ENCODE measurements at places on chromosomes 6 and 20.
A peak's percentile ranks its signal among the peaks of the same experiment; 100 is the strongest.

GRCh38 chr20:36237477-36237876 is 1.2 kb downstream of the AAR2 start:
- no peak for DNase-seq

DNA sequence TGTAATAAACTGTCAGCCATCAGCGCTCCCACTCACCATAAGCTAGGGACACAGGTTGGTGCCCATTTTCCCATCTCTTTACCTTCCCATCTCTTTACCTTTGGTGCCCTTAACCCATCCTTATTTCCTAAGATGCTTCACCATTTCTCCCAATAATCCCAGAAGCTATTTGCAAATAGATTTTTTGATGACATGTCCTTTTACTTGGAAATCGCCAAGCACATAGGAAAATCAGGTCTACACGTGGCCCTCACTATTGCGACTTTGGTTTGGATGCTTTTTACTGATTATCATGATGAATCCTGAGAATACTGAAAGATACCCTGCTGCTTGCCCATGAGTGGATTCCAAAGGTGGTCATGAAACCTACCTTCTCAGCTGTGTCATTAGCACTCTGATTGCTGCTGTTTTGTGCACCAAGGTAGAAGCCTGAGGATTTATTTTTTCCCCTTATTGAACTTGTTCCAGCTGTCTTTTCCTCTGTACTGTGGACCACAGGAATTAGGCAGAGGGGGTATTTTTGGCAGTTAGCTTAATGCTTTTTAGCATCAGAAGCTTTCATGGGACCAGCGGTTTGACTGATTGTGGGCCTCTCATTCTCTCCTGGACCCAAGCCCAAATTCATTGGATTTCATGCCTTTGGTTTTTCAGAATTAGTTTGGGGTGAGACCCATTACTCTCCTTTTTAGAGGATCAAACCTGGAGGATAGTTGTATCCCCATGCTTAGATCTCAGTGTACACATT is 229.6 kb upstream of the RIN2 start:
- no peak for DNase-seq

DNA sequence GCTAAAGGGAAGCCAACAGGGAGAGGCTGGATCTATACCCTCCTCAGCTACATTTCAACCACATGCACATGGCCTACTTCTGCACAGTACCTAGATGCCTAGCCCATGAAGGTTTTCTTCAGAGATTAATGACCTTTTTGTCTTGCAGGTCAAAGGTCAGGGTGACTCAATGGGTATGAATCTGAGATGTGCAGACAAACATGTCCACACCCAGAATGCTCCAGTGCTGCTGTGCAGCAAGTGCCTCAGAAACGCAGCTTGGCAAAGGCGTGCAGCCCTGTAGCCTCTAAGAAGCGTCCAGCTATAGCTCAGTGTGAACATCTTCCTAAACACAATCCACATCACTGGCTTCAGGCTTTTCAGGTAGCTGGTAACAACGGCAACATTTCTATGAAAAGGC is 24.4 kb downstream of the MAP1LC3A start:
- DNase-seq: no peak

DNA sequence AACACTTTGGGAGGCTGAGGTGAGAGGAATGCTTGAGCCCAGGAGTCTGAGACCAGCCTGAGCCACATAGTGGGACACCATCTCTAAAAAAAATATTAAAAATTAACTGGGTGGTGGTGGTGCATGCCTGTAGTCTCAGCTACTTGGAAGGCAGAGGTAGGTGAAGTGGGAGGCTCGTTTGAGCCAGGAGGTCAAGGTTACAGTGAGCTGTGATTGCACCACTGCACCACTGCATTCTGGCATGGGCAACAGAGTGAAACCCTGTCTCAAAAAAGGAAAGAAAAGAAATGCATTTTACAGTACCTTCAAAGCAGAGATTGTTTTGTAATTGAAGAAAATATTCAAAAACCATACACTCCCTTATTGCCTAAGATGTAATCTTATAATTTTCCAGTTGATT is 6.5 kb downstream of the OCSTAMP start:
- DNase-seq: no peak

GRCh38 chr6:65938000-65938399 is 231.0 kb upstream of the EYS start:
- DNase-seq: no peak

DNA sequence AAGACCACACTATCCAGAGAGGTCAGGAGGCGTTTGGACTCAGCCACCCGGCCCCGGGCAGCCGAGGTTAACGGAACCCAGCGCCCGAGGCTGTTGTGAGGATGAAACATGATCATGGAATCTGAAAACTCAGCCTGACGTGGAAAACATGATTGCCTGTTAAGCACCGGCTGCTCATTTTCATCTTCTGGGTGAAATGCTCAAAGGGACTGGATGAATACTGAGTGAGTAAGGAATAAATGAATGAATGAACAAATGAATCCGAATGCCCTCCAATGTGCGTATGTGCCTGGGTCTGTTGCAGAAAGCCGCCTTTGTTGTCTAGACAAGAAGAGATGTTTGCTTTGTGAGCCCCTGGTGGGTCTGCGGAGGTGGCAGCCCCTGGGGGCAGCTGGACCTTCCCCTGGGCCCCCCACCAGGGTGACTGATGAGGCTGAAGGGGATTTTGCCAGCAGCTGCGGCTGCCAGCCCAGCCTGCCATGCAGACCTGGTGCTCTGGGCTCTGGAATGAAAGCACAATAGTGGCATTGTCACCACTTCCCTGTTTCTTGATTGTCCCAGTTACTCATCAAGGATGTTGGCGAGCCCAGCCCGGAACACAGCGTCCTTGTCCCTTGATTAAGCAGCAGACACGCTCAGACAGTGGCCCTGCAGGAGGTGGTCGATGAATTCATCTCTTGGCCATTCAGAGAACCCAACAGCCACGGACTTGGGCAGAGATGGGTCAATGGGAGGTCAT is 211.1 kb downstream of the ANKRD60 start:
- no peak for DNase-seq

GRCh38 chr6:14676064-14676463 is 558.5 kb downstream of the CD83 start:
- no peak for DNase-seq

DNA sequence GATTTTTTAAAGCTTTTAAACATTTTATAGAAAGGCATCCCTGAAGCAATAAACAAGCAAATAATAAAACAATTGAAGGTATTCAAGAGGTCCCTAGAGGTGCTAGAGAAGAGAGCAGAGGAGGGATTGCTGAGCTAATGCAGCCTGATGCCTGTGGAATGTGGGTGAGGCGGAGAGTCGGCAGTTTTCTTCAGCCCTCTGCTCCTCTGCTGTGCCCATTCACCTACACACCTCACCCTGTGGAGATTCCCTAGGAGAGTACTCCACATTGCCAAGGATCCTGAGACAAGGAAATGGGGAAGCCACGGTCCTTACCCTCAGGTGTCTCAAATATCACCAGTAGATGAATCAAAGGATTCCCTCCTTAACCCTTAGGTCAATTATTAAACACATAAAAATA is 199.8 kb upstream of the POU3F2 start:
- DNase-seq: no peak

GRCh38 chr6:36604090-36605060 is 10.2 kb downstream of the SRSF3 start:
- no peak for DNase-seq

DNA sequence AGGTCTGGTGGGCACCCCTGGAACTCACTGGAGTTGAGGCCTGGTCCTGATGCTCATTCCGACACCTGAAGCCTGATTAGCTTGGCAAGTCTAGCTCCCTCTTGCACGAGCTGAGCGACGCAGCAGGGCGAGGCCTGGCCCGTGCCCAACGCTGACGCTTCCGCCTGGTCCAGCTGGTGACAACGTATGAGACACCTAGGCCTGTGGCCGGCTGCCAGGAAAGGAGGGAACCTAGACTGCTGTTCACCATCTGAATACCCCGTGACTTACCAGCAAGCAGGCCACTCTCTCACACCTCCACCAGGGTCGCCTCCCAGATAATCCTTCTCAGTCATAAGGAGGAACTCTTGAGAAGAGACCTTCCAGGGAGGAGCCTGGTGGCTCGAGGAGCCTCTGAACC is 24.5 kb downstream of the YTHDF1 start:
- DNase-seq: no peak

DNA sequence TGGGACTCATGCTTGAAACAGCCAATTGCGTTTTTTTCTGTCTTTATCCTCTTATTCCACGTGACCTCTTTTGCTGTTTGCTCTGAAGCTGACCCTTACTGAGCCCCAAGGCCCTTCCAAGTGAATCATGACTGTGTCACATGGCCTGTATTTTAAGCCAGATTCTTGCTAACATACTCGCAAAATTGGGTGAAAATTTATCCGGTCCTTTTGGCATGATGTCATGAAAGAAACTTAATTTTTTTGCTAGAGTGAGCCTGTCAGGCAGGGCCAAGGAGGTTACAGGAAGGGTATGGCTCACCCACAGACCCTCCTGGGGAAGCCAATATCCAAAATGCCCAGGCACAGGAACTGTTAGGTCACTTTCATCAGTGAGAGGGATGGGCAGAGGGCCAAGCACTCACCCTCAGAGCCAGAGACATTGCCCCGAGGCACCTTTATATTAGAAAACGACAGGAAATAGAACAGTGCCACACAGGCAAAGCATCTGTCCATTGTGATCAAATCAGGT is 296.7 kb downstream of the CDH26 start:
- peak; percentile 49 for DNase-seq

- DNase-seq: no peak
Observed at GRCh38 chr6:21375151-21376116, 218.1 kb upstream of the SOX4 start.

DNA sequence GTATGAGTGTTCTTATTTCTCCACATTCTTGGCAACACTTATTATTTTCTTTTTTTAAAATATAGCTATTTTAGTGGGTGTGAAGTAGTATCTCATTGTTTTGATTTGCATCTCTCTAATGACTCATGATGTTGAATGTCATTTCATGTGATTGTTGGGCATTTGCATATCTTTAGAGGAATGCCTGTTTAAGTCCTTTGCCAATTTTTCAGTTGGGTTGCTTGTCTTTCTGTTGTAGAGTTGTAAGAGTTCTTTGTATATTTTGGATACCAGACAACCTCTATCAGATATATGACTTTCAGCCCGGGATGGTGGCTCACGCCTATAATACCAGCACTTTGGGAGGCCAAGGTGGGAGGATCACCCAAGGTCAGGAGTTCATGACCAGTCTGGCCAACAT is 5.1 kb upstream of the POPDC3 start:
- DNase-seq: no peak

GRCh38 chr6:3752531-3753227 is 1.2 kb upstream of the PXDC1 start:
- no peak for DNase-seq

- DNase-seq: no peak
Observed at GRCh38 chr20:25750765-25751696, 54.4 kb upstream of the ZNF337 start.

DNA sequence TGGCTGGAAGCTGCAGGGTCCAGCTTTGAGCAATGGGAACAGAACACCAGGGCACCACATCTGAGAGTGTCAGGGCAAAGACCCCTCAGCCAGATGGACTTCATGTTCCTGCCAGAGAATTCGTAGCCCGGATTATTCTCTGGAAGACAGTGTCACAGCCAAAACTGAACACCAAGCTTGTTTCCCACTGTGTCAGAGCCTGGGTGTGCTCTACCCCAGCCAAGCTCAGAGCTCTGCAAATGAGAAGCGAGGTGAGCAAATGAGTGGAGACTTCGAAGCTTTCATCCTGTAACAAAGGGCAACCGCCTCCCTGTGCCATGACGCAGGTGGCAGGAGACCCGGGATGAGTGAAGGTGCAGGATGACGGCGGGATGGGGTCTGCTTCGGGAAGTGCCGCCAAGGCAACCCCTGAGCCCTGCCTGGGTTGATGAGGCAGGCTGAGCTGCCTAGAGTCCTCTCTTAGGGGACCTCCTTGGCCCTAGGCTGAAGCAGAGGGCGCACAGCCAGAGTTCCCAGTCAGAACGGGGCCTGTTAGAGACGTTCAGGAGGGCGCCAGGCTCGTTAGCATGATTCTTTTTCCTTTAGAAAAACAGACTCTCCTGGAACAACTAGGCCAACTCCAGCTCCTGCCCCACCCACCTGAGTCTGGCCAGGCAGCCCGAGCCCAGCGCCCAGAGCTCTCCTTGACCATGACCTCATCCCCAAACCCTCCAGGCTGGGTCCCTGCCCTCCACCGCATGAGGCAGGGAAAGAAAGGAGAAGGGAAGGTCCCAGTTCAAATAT is 187.7 kb downstream of the SOD2 start:
- no peak for DNase-seq

- DNase-seq: no peak
Observed at GRCh38 chr20:37977338-37977737, 55.9 kb downstream of the TTI1 start.

- DNase-seq: no peak
Observed at GRCh38 chr6:100463630-100464161, 1.0 kb downstream of the SIM1 start.

GRCh38 chr6:113437566-113437965 is 419.6 kb upstream of the MARCKS start:
- no peak for DNase-seq

- no peak for DNase-seq
Observed at GRCh38 chr6:159691133-159691962, 1.7 kb downstream of the SOD2 start.

DNA sequence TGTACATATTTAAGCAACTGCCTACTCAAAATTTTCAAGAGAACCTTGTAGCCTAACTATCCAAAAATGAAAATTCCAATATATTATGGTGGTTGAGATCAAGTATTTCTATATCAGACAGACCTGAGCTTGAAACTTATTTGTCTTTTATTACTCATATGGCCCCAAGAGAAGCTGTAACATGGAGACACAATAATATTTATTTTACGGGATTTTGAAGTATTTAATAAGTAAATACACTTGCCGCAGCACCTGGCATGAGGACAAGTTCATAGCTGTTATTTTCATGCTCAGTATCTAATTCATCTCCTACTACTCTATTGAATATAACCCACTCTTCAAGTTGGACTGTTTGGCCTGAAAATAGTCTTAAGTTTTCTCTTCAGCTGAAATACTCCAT is 28.0 kb downstream of the PTPRK start:
- no peak for DNase-seq

DNA sequence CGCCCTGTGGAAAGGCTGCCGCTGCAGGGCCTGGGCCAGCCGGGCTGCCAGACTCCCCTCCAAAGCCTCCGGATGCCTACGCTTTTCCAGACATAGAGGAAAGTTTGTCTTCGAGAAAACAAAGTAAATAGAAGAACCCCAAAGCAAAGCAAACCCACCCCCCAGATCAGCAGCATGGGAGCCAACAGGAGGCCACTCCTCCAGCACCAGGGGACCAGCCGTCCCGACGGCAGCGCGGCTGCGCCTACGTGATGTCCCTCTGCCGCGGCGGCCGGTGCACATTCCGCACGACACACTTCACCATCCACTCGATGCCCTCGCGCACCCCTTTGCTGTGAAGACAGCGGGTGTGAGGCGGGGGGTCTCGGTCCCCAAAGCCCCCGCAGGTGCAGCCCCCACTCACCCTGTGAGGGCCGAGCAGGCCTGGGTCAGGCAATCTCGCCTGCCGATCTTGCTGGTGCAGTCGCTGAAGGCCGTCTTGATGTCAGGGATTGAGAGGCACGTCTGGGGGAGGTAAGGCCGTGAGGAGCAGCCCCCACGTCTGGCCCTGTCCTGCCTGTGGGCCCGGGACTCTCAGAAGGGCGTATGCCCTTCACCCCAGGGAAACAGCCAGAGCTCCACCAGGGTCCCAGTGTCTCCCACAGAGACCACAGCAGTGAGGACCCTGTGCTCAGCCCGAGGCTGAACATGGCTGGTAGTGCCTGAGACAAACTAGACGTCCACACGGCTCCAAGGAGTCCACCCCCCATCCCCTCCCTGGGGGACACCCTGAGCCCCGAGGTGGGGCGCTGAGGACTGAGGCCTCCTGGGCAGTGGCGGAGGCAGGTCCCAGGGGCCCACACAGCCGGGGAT is 4.0 kb downstream of the TNFRSF6B start:
- DNase-seq: no peak

- DNase-seq: no peak
Observed at GRCh38 chr6:7050004-7050403, 57.8 kb upstream of the RREB1 start.

Data from NCI-H1417 treated with DMSO at 0.1 percent for 48 hours (cell line).